ENCODE measurements at places on chromosomes 5 and 9. TPM values are rescaled to one million over a fixed set of nuclear protein-coding genes. Genes with fewer than 3 reads are reported as not detected.

GRCh38 chr9:101620452-101620851 lies 25.7 kb upstream of the PPP3R2 start:
- DNase-seq, result no peak

DNA sequence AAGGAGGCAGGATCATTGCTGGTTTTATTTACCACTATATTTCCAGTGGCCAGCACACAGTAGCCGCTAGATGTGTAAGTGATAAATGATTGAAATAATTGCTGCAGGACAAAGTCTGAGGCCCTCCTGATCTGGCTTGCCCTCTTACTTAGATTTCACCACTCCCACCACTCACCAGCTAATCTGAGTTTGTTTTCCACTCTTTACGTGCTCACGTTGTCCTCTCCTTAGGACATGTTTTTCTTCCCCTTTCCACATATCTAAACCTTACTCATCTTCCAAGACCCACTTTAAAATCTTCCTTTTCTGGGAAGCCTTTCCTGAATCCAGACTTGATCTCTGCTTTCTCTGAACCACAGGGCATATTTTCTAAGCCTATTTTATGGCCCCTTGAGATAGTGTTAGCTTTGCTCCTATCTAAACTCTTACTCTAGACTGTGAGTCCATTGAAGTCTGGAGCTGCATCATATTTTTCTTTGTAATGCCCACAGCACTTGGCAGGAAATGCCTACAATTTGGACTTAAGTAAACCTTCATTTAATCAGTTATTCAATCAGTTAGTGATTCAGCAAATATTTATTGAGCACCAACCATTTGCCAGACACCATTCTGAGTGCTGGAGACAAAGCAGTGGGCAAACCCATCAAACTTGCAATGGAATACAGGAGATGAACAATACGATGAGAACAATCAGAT lies 2.4 kb downstream of the TLR4 start:
- DNase-seq, result peak; percentile 53

DNA sequence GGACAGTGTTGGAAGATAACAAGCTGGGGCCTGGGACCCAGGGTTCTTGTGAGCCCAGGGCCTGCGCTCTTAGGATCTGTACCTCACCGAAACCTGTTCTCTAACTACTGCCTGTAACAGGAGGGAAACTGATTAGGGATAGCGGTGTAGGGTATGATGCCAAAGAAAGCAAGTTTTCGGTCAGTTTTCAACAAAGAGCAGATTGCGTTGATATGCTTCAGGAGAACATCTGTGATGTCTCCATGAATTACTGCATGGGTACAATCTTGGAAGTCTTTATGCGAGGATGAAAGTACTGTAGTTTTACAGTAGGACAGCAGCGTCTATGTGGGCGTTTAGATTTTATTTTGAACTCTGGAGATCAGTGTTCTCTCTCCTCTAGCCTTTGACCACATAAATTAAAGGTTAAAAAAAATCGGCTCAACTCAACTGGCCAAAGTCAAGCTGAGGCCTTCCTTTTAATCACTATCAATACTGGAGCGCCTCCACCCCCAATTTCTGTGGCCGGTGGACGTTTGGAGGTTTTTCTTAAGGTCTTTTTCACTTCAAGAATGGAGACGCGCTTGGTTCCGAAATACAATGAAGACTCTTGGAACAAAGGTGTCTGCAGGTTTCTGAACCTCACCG lies 3.0 kb downstream of the NFIL3 start:
- DNase-seq, result no peak

DNA sequence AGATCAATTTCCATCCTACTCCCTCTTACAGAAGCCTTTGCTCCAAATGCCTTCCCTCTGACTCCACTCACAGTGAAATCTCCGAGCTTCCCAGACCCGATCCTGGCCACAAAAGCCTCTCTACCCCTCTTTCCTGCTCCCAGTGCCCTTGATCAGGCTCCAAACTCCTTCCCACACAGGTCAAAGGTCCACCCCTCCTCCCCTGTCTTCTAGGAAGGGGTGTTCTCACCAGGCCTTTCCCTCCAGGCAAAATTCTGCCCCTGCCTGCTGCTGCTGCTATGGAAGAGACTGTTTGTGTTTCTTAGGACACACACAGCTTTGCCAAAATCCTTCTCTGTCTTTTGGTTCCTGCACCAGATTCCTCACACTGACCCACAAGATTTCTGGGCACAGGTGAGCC lies 85.8 kb upstream of the ALDH1A1 start:
- no peak for DNase-seq

GRCh38 chr5:162456086-162456485 lies 388.5 kb downstream of the GABRG2 start:
- no peak for DNase-seq

DNA sequence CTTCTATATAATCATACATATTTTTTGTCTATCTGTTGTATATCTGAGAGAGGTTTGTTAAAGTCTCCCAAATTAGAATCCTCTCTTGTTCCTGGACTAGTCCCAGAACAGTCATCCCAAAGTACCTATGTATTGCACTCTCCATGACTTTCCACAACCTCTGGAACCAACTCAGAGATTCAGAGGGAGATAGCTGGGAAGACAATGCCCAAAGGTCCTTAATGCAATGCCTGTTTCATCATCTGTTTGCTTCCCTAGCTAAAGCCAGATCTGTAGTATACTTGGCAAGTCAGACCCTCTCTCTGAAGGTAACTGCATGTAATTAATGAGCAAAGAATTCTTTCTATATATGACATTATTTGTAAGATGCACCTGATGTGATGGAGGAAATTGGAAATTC lies 89.4 kb downstream of the ZNF474 start:
- DNase-seq, result no peak

DNA sequence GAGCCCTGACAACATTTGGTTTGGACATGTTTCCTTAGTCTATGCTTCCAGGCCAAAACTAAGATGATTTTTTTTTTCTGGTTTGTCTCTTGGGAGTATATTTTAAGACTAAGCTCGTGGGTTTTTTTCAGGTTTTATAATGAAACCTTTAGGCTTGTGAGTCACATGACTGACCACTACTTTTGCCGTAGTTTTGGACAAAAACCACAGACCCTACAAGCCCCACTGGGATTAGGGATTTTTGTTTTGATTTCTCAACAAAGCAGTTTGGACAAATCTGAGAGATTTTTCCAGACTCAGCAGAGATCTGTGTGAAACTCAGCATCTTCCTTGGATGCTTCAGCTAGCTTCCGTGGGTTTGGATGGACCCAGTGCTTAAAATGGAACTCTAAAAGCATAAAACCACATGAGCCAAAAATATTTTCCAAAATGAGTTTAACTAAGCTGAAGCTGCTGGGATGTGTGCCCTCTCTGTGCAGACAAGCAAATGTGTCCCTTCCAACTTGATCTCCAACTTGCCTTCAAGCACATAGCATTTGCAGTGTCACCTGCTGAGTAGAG lies 70.3 kb upstream of the SMIM15 start:
- DNase-seq, result no peak

DNA sequence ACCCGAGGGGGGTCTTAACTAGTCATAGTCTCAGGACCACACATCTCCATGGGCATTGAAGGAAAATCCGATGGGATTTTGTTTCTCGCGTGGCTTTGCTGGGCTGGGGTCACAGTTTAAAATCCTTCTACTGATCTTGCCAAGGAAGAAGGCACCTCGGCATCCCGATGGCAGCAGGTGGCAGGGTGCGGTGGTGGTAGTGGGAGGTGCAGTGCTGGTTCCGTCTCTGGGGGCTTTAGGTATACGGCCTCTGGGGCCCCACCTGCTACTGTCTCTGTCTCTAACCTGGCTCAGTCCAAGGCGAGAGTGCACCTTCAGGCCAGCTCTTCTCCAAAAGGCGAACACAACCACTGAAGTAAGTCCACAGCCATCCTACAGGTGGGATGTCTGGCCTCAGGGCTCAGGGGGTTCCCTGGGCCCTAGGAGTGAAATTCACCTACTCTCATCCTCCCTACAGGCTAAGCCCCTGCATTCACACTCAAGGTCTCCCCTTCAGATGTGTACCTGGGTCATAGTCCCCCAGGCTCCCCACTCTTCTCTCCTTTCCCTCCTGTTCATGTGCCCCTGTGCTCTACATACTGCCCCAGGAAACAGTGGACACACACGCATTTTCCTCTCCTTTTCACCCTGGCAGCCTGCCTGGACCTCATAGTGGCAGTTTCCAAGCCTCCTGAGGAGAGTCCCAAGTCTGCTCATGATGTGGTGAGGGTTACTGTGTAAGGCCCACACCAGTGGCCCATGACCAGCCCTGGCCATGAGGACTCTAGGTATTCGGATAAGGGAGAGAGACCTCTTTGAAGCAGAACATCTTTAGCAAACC lies 736 bp upstream of the FCN2 start:
- no peak for DNase-seq

- no peak for DNase-seq
Measured at GRCh38 chr9:6793203-6793602, 35.4 kb downstream of the KDM4C start.

GRCh38 chr9:129177443-129177790 lies 644 bp downstream of the IER5L start:
- peak; percentile 67 for DNase-seq

DNA sequence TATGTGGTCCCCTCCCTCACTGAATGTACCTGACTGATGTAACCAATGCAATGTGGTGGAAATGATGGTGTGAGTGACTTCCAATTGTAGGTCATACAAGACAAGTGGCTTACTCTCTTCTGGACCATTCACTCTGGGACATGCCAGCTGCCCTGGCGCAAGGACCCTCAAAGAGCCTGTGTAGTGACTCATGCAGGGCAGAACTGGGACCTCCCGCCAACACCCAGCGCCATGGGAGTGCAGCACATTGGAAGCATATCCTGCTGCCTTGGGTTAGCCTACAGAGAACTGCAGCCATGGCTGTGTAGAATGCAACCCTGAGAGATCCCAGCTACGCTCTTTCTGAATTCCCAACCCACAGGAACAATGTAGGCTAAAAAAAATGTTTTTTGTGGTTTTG lies 90.0 kb upstream of the PANK3 start:
- DNase-seq, result no peak

DNA sequence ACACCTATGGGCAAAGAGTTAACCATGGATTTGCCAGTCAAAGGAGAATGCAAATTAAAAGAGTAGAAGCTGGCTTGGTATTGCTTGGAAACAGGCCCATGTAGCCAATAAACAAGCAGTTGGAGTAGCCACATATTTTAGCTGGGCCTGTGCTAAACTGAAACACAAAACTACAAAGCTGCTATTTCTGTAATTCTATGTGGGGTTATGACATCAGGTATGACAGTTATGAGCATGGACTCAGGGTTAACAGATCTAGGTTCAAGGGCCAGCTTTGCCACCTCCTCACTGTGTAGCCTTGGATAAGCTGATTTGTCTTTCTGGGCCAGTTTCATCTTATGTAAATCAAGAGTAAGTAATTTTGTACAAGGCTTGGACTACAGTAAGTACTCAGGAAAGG lies 142.7 kb downstream of the PIP5K1B start:
- DNase-seq, result no peak

- DNase-seq, result no peak
Measured at GRCh38 chr9:88772575-88772974, 218.7 kb upstream of the S1PR3 start.

SV2C gene
- not detected for total RNA-seq

HAUS6 gene
- total RNA-seq, result 9.7 TPM

NREP gene
- total RNA-seq, result 9.3 TPM

CDH10 gene
- total RNA-seq, result under 0.01 TPM

TNPO1 gene
- total RNA-seq, result 217 TPM

PRUNE2 gene
- total RNA-seq, result 8.5 TPM

GDF9 gene
- not detected for total RNA-seq

MTX3 gene
- total RNA-seq, result 3.3 TPM

CCDC192 gene
- total RNA-seq, result not detected

C9orf72 gene
- 5.2 TPM for total RNA-seq

PCDHGB1 gene
- 1.6 TPM for total RNA-seq

PCDHGB6 gene
- 1.3 TPM for total RNA-seq

Data from lung microvascular endothelial cell (primary cell).